ENCODE measurements at places on chromosomes 2 and 18.

- DNase-seq, result no peak
These were observed 186.5 kb upstream of the TPO start for GRCh38 chr2:1226766-1227165.

DNA sequence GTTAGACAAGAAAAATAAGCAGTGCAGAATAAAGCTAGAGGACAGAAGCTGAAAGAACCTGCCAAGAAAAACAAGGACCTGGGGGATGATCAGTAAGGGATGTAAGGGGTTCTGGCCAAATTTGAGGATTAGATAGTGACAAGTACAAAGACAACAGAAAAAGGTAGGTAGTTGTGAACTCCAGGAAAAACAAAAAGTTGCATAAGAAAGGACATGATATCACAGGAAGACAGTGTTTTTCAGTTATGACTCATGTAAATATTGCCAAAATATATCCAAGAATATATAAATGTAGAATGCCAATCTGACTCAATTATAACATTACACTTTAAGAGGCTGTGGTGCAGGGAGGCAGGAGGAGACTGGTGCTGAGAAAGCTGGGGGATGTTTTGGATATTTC, 209.8 kb upstream of the SH3BP4 start:
- no peak for DNase-seq

- DNase-seq, result no peak
These were observed 184.4 kb downstream of the RTP5 start for GRCh38 chr2:242053921-242054320.

GRCh38 chr2:226673314-226673723, 126.3 kb downstream of the IRS1 start:
- DNase-seq, result peak; percentile 8

DNA sequence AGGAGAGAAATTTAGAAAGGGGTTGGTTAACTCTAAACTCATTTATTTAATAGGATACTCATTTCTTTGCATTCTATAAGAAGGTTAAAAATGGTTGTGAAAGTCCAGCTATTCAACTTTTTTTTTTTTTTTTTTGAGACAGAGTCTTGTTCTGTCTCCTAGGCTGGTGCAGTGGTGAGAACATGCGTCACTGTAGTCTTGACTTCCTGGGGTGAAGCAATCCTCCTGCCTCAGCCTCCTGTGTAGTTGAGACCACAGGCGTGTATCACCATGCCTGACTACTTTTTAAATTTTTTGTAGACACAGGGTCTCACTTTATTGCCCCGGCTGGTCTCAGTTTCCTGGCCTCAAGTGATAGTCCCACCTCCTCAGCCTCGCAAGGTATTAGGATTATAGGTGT, 11.9 kb downstream of the ELP2 start:
- DNase-seq, result peak; percentile 21

GRCh38 chr2:236782938-236783337, 213.3 kb downstream of the ACKR3 start:
- no peak for DNase-seq

- no peak for DNase-seq
These were observed 34.4 kb upstream of the ID2 start for GRCh38 chr2:8647462-8647857.

- peak; percentile 24 for DNase-seq
These were observed 494.9 kb upstream of the LRATD1 start for GRCh38 chr2:14137643-14138042.

- DNase-seq, result no peak
These were observed 24.1 kb downstream of the FAM228B start for GRCh38 chr2:24147364-24147763.

- peak; percentile 93 for DNase-seq
These were observed 301.8 kb upstream of the ID2 start for GRCh38 chr2:8380026-8380425.

GRCh38 chr18:63676526-63677323, 15.0 kb upstream of the SERPINB3 start:
- peak; percentile 39 for DNase-seq

- DNase-seq, result no peak
These were observed 146.4 kb downstream of the MBD5 start for GRCh38 chr2:148167241-148167766.
